ENCODE measurements at places on chromosomes 1 and 21. TPM values are rescaled to one million over a fixed set of nuclear protein-coding genes. Genes with fewer than 3 reads are reported as not detected.

The MEX3A gene
- 1.7 TPM for total RNA-seq

The CELA2B gene
- not detected for total RNA-seq

The CLCC1 gene
- 30.6 TPM for total RNA-seq

The USH2A gene
- under 0.01 TPM for total RNA-seq

The TEKT2 gene
- total RNA-seq = 0.50 TPM

The NEXN gene
- 16.2 TPM for total RNA-seq

DNA sequence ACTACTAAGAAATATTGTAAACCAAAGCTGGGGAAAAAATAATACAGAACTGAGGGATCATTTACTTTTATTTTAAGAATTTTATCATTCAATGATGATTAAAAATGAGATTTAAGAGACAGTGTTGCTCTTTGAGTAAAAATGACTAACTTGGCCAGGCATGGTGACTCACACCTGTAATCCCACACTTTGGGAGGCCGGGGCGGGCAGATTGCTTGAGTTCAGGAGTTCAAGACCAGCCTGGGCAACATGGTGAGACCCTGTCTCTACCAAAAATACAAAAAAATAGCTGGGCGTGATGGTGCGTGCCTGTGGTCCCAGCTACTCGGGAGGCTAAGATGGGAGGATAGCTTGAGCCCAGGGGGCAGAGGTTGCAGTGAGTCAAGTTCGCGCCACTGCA lies 21.8 kb upstream of the PLEKHO1 start:
- H3K36me3 ChIP-seq = no peaks in the 10 kb centered on the region
- H3K27ac ChIP-seq = no peak overlapping the region
- H3K4me3 ChIP-seq = no peak overlapping the region
- no peaks in the 10 kb centered on the region for H3K4me1 ChIP-seq
- peak; percentile 23 for DNase-seq
- H3K27me3 ChIP-seq = no peaks in the 10 kb centered on the region

DNA sequence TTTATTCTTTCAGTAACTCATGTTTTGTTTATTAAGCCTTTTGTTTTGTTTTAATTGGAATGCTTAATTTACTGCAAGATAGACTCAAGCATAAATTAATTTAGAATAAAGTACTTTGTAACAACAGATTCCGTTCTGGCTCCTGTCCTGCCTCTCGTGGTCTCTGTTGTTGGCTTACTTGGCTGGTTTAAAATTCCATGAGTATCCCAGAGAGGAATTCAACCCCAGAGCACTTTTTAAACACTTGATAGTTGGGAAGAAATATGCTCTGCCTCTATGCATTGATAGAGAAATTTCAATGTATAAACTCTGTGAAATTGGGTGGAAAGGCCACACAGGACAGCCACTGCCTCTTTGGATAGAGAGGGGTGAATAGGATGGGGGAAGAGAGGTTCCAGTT lies 89.7 kb downstream of the ATP5PO start:
- no peak overlapping the region for H3K4me3 ChIP-seq
- no peaks in the 10 kb centered on the region for H3K27me3 ChIP-seq
- DNase-seq = peak; percentile 67
- peaks cover 7% of the 10 kb centered on the region for H3K36me3 ChIP-seq

GRCh38 chr1:115908565-115909274 lies 67.6 kb upstream of the SLC22A15 start:
- no peak overlapping the region for H3K4me3 ChIP-seq
- H3K4me1 ChIP-seq = no peaks in the 10 kb centered on the region
- H3K27ac ChIP-seq = no peak overlapping the region

GRCh38 chr1:91727763-91728162 lies 158.2 kb downstream of the TGFBR3 start:
- peaks cover 2% of the 10 kb centered on the region for H3K36me3 ChIP-seq
- no peak overlapping the region for H3K27ac ChIP-seq
- peaks cover 25% of the 10 kb centered on the region for H3K4me1 ChIP-seq

- no peaks in the 10 kb centered on the region for H3K4me1 ChIP-seq
- no peaks in the 10 kb centered on the region for H3K27me3 ChIP-seq
- H3K36me3 ChIP-seq = no peaks in the 10 kb centered on the region
- peak; percentile 8 for DNase-seq
Observed at GRCh38 chr1:231807541-231807940, 181.0 kb downstream of the DISC1 start.

DNA sequence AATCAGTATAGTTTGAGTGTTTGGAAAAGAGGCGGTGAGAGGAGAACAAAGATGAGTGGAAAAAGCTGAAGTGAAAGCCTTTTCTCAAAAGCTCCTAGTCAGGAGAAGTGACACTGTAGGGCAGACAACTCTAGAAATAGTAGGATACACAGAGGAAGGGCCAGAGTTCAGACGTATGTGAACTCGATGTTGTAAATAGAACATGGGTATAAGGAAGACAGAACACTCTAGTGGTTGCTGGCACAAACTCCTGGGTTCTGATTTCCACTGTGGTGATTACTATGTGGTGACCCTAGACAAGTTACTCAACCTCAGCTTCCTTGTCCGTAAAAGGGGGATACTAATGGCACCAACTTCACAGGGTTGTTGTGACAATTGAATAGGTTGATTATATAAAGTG lies 30.2 kb upstream of the MGST3 start:
- peaks cover 8% of the 10 kb centered on the region for H3K4me1 ChIP-seq
- no peaks in the 10 kb centered on the region for H3K27me3 ChIP-seq
- no peak for DNase-seq
- no peak overlapping the region for H3K27ac ChIP-seq
- H3K4me3 ChIP-seq = no peak overlapping the region

- no peak overlapping the region for H3K27ac ChIP-seq
- no peak for DNase-seq
- no peak overlapping the region for H3K4me3 ChIP-seq
- no peaks in the 10 kb centered on the region for H3K4me1 ChIP-seq
- no peaks in the 10 kb centered on the region for H3K27me3 ChIP-seq
- no peaks in the 10 kb centered on the region for H3K36me3 ChIP-seq
Observed at GRCh38 chr1:41547336-41547735, 62.9 kb upstream of the EDN2 start.

DNA sequence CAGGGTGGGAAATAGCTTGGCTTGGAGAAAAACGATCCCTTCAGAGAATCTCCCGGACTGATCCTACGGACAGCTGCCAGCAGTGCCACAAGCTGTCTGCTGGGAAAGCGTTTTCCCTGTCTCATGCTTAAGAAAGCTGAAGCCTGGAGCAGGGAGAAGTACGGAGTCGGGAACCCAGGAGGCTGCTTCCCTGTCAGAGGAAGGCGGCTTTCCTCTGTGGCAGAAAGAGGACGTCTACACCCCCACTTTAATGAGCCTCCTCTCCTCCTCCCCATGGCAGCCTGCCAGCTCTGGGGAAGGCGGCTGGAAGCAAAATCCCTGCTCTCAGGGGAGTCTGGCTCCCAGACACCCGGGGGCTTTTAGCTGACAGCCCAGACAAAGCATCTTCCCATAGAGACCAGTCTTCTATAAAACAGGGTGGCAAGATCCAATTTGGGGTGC lies 7.3 kb downstream of the KIF21B start:
- H3K4me1 ChIP-seq = no peaks in the 10 kb centered on the region
- peaks cover 26% of the 10 kb centered on the region for H3K27me3 ChIP-seq
- H3K27ac ChIP-seq = no peak overlapping the region
- peak; percentile 39 for DNase-seq
- H3K36me3 ChIP-seq = no peaks in the 10 kb centered on the region
- no peak overlapping the region for H3K4me3 ChIP-seq

DNA sequence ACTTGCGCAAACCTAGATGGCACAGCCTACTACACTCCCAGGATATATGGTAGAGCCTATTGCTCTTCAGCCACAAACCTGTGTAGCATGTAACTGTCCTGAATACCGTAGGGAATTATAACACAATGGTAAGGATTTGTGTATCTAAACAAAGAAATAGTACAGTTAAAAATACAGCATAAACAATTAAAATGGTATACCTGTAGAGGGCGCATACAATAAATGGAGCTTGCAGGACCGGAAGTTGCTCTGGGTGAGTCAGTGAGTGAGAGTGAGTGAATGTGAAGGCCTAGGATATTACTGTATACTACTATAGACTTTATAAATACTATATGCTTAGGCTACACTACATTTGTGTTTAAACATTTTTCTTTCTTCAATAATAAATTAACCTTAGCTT lies 99.3 kb downstream of the PLD5 start:
- H3K4me3 ChIP-seq = no peak overlapping the region
- H3K27me3 ChIP-seq = no peaks in the 10 kb centered on the region
- H3K4me1 ChIP-seq = no peaks in the 10 kb centered on the region
- no peak overlapping the region for H3K27ac ChIP-seq

- no peaks in the 10 kb centered on the region for H3K36me3 ChIP-seq
- no peak overlapping the region for H3K4me3 ChIP-seq
- H3K27me3 ChIP-seq = no peaks in the 10 kb centered on the region
Observed at GRCh38 chr1:86218859-86219258, 62.3 kb upstream of the COL24A1 start.

DNA sequence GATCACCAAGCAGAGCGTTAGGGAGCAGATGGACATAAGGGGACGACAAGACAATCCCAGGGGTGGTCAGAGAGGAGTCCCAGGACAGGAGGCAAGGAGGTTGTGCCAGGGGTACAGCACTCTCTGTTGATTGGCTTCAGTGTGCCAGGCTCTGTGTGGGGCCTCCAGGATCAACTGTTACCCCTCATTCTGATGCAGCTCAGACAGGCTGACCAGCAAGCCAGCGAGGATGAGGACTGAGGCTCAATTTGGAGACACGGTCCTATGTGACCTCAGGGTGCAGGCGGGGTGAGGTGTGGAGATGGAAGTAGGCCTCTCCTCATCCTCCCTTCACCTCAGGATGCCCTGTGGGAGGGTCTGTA lies 4.0 kb downstream of the HYI start:
- DNase-seq = no peak
- H3K4me1 ChIP-seq = peaks cover 5% of the 10 kb centered on the region
- no peak overlapping the region for H3K4me3 ChIP-seq
- H3K27ac ChIP-seq = no peak overlapping the region
- no peaks in the 10 kb centered on the region for H3K27me3 ChIP-seq

DNA sequence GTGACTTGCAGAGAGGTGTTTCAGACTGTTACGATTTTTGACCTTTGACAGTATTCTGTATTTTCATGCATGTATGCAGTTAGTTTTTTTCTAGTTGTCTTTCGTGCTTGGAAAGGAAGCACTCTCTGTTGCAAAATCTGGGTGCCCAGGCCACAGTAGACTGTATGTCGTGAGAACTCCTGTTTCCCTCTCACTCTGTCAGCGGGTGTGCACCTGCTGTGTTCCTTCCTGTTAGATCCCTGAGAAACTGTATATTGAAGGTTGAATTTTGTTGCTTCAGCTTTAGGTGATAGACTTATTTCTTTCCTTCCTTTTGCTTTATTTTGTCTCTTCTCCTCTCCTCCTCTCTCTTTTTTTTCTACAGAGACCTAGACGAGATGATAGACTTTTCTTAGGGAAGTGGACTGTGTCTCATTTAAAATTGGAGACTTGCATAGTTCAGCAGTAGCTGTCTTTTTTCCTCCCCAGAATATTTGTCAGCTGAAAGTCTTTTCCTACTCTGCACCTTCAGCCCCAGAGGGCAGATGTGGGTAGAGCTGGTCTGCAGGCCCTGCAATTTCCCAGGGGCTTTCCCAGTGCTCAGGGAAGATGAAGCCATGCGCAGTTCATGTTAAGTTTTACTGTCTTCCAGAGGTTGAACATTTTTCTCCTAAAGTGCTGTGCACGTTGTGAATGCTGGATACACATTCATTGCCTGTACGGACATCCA lies 1.4 kb downstream of the TRAPPC10 start:
- H3K27ac ChIP-seq = no peak overlapping the region
- H3K4me1 ChIP-seq = peaks cover 5% of the 10 kb centered on the region
- peak overlapping the region; percentile 65 for H3K4me3 ChIP-seq

GRCh38 chr1:92363401-92363800 lies 64.5 kb downstream of the RPAP2 start:
- H3K4me3 ChIP-seq = no peak overlapping the region
- no peaks in the 10 kb centered on the region for H3K4me1 ChIP-seq
- H3K36me3 ChIP-seq = no peaks in the 10 kb centered on the region
- H3K27ac ChIP-seq = no peak overlapping the region
- no peak for DNase-seq

DNA sequence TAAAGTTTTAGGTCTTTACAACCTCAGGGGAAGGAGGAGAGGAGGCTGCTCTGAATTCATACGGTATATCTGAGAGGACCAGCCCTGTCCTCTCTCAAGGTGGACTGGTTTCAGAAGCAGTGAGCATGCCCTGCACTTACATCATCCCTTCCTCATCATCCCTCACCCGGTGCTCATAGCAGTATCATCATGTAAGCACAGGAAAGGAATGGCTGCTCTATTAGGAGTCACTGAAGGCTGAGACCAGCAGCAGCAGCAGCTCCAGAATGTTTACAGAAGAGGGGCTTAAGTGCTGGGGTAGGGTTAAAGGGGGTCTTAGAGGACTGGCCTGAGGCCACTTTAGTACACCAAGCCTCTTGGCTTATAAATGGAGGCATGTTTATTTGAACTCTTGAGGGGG lies 185.9 kb downstream of the AK5 start:
- no peaks in the 10 kb centered on the region for H3K27me3 ChIP-seq
- peak; percentile 14 for DNase-seq
- no peak overlapping the region for H3K4me3 ChIP-seq

DNA sequence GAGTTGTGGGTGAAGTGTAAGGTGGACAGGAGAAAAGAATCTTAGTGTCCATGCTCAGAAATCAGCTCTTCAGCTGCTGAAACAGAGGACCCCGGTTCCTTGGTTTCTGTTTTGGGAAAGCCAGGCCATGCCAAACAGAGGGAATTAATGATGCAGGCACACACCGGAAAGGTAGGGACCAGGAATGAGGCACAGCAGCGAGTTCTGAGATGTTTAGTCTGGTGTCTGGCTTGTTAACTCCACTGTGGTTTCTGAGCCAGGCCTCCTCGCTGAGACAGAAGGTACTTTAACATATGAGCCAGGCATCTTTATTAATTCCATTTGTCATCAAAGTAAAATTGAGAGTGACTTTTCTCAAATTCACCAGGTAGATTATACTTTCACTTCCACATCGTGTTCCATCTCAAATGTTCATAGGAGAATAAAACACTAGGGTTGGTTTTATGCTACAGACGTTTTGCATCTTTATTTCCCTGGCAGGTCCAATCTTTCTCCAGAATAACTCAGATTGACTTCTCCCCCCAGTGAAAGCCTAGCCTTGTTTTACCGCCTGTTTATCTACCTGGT lies 23.5 kb downstream of the LRRC8D start:
- peak overlapping the region; percentile 81 for H3K4me3 ChIP-seq
- peak; percentile 62 for DNase-seq
- peaks cover 4% of the 10 kb centered on the region for H3K4me1 ChIP-seq
- no peaks in the 10 kb centered on the region for H3K36me3 ChIP-seq
- peak overlapping the region; percentile 77 for H3K27ac ChIP-seq

- no peaks in the 10 kb centered on the region for H3K36me3 ChIP-seq
- no peaks in the 10 kb centered on the region for H3K27me3 ChIP-seq
- no peak overlapping the region for H3K4me3 ChIP-seq
Observed at GRCh38 chr1:228180959-228181644, 15.5 kb downstream of the IBA57 start.

- no peaks in the 10 kb centered on the region for H3K36me3 ChIP-seq
- no peaks in the 10 kb centered on the region for H3K4me1 ChIP-seq
- H3K4me3 ChIP-seq = no peak overlapping the region
- H3K27me3 ChIP-seq = no peaks in the 10 kb centered on the region
- no peak overlapping the region for H3K27ac ChIP-seq
- DNase-seq = no peak
Observed at GRCh38 chr1:58119971-58120370, 426.6 kb downstream of the OMA1 start.

Measured in fibroblast of lung (primary cell).